T follicular helper cell (primary cell): ENCODE measurements at places on chromosomes 16 and 17.

GRCh38 chr17:69764146-69764545 lies 310.9 kb upstream of the KCNJ16 start:
- DNase-seq = no peak

GRCh38 chr17:80427366-80428282 lies 12.7 kb downstream of the ENDOV start:
- DNase-seq = no peak

DNA sequence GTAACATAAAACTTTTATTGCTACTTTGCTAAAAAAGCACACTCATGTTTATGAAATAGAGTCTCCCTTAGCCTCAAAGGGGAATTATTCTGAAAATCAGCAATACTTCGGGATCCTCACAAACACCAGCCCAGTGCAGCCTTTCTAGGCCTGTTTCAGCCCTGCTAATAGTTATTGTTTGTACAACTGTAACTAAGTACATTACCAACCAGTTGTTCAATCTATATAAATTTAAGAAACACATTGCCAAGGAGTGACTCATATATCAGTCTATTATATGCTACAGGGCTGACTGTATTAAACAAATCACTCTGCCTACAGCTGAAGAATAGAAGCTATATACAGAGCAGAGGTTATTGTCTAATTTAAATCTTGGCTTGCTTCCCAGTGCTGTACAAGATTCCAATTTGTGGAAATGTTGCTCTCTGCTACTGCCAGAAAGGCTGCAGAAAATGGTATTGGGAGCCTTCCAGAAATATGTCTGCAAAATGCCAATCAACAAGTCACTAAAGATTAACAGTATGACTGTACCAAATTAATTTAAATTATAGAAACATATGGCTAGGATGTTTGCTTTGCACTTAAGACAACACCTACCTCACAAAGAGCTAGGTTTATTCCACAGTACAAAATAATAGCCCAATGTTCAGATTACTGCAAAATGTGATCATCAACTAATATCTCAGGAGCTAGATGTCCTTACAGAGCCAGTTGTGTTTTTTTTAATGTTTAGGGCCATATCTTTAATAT lies 49.7 kb downstream of the TOX3 start:
- no peak for DNase-seq

DNA sequence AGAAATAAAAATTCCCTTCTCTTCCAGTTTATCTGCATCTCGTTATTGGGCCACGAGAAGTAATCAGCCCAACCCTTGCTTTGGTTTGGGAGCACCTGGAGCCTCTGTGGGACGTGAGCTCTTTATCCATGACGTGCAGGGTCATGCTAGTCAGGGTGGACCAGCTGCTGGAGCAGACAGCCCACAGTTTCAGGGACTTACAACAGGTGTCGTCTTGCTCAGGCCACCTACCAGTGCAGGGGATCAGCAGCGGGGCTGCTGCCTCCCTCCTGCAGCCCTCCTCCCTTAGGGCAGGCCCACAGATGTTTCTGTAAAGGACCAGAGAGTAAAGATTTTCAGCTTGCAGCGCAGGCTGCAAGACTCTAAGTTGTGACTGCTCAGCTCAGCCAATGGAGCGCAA lies 16.9 kb downstream of the ADAD2 start:
- no peak for DNase-seq

DNA sequence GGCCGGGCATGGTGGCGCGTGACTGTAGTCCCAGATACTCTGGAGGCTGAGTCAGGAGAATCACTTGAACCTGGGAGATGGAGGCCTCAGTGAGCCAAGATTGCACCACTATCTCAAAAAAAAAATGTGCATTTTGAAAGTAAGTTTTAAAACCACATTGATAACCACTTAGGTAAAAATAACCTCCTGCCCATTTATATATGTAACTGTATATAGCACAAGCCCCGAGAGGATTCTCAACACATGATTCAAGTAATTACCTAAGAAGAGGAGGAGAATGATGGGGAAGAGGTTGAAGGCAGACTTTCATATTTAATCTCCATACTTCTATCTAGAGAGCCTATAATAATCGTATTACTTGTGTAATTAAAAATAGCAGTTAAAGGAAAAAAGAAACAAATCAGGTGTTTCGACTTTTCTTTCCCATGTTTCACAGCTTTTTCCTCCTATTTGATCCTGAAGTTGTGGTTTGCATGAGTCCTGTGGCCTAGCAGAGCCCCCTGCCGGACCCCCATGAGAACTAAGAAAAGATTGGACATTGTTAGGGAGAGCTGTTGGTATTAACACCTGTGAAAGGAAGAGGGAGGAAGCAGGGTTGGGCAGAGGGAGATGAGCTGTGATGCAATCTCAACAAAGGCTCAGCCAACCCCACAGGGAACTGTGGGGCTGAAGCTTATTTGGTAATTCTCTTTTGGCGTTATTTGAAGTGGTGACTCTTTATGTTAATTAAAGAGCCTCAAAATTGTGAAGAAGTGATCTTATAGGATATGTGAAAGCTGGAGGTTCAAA lies 22.1 kb downstream of the PMFBP1 start:
- no peak for DNase-seq

- DNase-seq = no peak
Measured at GRCh38 chr16:74107795-74108610, 188.6 kb upstream of the PSMD7 start.

- DNase-seq = no peak
Measured at GRCh38 chr16:52557236-52557635, 10.3 kb upstream of the TOX3 start.

- peak; percentile 59 for DNase-seq
Measured at GRCh38 chr16:15704545-15704987, 54.5 kb downstream of the NDE1 start.

DNA sequence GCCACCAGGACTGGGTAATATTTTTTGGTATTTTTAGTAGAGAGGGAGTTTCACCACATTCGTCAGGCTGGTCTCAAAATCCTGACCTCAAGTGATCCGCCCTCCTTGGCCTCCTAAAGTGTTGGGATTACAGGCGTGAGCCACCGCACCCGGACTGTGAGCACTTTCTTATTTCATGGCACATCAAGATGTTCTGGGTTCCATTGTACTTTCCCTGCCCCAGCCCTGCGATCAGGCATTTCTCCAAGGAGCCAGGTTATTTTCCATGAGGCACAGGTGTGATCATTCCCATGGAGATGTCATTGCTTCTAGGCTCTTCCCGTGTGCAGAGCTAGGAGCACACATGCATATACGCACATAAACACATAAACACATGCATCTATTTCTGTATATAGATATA lies 2.6 kb upstream of the ANKRD40CL start:
- DNase-seq = no peak

DNA sequence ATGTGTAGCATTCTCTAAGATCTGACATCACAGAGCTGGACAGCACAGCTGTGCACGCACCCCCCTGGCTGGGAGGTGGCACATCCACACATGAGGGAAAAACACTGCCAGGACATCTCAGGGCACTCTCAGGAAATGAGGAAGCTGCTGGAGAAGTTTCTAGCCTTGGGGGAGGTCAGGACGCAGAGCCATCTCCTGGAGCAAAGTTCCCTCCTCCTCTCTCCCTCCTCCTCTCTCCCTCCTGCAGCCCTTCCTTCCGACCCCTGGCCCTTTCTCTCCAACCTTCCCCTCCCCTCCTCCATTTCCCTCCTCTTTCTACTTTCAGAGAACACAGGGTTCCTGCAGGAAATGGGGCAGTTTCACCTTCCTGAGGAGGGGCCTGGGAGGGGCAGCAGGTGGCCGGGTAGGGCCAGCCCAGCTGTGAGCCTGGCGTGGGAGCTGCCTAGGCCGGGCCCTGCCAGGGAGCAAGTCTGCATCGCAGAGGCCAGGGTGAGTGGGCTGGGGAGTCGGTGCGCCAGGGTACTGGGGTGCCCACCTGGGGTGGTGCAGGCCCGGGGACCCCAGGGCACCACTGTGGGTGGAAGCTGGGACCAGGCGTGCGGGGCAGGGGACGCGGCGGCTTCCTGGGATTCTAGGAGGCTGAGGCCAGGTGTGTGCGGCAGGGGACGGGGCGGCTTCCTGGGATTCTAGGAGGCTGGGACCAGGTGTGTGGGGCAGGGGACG lies at the start of gene DPEP1:
DPEP1 (plus strand) TSS at position 412 of the 723 bp plus-strand sequence. CDS start 16,769 bp downstream, outside the sequence.
- no peak for DNase-seq

DNA sequence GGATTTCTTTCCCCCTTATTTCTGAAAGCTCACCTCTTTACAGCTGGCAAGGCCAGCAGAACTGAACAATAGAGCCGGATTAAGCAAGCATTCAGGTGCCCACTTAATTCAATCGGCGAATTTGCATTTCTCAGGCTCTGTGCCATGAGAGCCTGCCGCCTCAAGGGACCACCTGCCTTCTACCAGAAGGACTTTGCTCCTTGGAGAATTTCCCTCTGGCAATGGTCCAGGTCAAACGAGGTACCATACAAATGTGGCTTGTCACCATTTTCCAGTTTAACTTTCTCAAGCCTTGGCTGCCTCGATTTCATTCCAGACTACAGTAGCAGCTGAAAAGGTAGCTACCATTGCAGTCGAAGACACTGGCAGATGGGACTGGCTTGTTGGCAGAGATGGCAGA lies 534.0 kb downstream of the MAF start:
- no peak for DNase-seq

- DNase-seq = no peak
Measured at GRCh38 chr17:1946021-1946932, 78.9 kb downstream of the RTN4RL1 start.

DNA sequence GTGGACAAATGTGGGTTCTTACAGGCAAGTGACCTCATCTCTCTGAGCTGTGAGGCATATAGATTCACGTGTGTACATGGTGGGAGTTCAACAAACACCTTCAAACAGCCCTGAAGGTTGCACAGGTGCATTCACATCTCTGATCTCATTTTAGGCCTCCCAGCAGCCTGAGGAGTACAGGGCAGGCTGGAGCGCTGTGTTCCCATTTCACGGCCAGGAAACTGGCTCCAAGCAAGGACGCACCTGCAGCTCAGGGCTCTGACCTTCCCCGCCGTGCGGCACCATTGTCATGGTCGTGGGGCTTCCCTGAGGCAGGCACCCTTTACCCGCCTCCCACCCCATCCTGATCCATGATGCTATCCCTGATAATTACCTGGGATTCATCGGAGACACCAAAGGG lies 4.8 kb upstream of the CD300A start:
- DNase-seq = no peak

GRCh38 chr16:75452464-75453190 lies 11.9 kb downstream of the TMEM170A start:
- DNase-seq = no peak

- peak; percentile 81 for DNase-seq
Measured at GRCh38 chr17:81702934-81703746, at the start of gene MRPL12. MRPL12 (plus strand) TSS chr17:81703367; CDS start chr17:81703502, 135 bp downstream.

DNA sequence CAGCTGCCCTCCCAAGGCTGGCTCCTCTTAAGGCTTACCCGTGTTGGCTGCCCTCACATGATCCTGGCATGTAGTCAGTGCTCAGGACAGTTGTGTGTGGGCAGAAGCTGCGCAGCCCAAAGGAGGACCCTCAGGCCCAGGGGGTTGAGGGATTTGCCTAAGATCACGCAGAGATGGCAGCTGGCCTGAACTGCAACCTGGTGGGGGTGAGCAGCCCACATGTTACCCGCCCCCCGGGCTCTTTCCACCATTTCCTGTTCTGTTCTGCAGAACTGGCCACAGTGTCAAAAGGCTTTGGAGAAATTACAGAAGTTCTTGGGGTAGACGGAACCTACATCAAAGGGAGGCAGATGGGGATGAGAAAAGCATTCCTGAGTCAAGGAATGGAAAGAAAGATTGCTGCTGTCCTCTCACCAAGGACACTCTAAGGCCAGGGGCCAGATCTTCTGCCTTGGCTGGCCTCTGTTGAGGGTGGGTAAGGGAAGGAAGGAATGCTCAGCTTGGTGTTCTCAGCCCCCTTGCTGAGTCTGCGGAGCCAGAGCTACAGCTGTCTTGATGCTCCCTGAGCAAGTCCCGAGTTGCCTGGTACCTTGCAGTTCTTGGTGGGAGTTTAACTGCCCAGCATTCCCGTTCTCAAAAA lies 53.0 kb downstream of the EPN2 start:
- DNase-seq = no peak

DNA sequence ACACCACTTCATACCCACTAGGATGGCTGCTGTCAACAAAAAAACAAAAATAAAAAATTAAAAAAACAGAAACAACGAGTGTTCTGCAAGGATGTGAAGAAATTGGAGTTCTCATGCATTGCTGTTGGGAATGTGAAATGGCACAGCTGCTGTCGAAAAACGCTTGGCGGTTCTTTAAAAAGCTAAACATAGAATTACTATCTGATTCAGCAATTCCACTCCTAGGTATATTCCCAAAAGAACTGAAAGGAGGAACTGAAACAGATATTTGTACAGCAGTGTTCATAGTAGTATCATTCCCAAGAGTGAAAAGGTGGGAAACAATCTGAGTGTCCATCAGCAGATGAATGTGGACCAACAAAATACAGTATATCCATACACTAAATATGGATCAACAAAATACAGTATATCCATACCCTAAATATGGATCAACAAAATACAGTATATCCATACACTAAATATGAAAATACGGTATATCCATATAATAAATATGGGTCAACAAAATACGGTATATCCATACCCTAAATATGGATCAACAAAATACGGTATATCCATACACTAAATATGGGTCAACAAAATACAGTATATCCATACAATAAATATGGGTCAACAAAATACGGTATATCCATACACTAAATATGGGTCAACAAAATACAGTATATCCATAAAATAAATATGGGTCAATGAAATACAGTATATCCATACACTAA lies 8.7 kb downstream of the METTL16 start:
- no peak for DNase-seq

DNA sequence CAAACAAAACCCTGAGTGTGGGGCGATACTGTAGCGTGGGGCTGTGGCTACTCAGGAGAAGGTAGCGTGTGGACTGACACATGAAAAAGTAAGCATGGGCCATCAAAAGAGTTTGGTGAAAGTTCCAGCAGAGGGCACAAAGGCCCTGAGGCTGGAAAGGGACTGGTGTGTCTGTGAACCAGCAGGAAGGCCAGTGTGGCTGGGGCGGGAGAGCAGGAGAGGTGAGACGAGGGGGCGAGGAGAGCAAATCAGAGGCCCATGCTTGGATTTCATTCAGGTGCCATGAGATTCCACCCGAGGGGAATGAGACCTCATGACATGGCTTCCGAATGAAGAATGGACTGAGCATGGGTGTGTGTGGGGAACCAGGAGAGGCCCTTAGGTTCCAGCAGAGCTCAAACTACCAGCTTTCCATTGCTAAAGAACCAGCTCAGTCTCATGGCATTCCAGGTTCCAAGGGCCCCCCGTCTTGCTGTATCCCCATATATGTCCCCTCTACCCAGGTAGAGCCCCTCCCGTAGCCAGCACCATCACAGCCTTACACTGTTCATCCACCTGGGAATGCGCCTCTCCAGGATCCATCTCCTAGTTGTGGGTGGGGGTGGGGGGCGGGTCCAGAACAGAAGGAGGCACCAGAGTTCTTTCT lies 31.1 kb downstream of the TRPV2 start:
- no peak for DNase-seq

DNA sequence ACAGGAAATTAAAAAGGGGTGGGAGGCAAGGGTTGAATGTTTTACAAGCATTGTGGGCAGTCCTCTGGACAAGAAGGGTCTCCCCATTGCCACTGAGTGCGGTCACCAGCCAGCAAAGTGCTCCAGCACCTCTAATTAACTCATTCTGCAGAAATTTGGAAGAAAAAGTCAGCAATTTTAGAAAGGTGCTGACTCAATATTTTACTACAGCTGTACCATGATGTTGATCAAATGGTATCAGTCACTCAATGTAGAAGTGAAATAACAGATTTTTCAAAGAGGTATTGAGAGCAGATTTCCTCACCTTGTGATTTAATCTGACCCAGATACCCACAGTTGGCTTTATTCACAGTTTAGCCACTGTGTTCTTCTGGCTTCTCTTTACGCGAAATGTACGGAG lies 96.7 kb downstream of the PMP22 start:
- no peak for DNase-seq

GRCh38 chr16:85989863-85990643 lies 91.1 kb downstream of the IRF8 start:
- no peak for DNase-seq

GRCh38 chr16:12079412-12079965 lies 103.0 kb downstream of the SNX29 start:
- DNase-seq = no peak
